ENCODE measurements at places on chromosomes 12 and 14.

GRCh38 chr12:123143736-123144461 lies 7.0 kb downstream of the PITPNM2 start:
- DNase-seq, result no peak

DNA sequence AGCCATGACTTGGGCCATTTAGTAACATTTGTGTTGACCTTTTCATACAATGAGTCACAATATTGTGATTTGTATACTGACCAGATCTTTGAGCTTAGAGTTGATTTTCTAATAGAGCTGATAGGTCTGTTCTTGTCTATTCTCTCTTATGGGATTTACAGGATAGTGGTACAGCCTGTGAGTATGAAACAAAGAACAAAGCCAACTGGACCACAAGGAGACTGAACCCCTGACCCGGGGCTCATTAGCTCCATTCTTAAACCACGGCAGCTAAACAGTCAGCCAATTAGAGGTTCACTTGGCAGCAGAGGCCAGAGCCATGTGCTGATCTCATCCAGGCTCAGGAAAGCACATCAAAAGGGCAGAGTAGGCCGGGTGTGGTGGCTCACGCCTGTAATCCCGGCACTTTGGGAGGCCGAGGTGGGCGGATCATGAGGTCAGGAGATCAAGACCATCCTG lies 59.1 kb upstream of the GNPNAT1 start:
- DNase-seq, result no peak

DNA sequence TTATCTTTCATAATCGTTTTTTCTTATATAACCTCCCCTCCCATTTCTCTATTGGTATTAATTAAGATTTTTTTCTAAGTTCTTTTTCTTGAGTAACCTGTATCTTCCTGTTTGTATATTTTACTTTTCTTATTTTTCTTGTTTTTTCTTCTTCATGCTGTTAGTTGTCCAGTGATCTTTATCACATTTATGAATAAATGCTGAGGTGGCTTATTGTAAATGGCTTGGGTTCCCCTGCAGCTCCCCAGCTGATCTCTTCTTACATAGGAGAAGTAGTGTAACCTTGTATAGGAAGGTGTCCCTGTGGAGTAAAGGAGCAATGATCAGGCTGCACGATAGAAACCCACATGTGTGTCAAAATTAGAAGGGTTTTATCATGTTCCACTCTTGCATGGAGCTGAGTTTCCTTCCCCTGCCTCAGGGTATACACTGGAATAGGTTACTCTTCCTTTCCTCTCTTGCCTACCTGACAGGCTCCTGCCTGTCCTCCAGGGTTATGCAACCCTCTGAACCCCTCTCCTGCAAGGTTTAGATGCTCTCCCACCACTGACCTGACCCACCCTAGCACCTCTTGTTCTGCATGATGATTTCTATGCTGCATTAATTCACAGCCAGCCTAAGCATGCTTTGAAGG lies 334.8 kb upstream of the RGS6 start:
- no peak for DNase-seq

DNA sequence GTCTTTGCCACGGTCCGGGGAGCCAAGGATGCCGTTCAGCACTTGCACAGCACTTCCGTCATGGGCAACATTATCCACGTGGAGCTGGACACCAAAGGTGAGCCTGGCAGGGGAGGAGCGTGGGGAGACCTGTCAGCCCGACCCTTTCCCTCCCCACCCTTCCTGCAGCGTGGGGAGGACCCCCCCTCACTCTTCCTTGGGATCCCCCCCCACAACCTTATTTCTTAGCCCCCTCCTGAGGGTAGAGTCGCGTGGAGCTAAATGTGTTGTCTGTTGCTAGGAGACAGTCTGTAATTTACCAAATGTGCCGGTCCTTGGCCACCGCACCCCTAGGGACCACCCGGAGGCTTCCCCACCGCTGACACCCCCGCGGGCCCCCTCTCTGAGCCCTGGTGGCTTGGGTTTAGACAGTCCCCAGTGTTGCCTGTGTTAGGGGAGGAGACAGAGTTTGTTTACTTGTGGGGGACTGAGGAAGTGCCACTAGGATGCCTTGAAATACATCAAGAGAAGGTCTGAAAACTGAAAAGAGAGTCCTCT lies 2.3 kb downstream of the SETD1B start:
- DNase-seq, result no peak

- DNase-seq, result no peak
These were observed 143.0 kb downstream of the ADGRD1 start for GRCh38 chr12:131096681-131097181.

DNA sequence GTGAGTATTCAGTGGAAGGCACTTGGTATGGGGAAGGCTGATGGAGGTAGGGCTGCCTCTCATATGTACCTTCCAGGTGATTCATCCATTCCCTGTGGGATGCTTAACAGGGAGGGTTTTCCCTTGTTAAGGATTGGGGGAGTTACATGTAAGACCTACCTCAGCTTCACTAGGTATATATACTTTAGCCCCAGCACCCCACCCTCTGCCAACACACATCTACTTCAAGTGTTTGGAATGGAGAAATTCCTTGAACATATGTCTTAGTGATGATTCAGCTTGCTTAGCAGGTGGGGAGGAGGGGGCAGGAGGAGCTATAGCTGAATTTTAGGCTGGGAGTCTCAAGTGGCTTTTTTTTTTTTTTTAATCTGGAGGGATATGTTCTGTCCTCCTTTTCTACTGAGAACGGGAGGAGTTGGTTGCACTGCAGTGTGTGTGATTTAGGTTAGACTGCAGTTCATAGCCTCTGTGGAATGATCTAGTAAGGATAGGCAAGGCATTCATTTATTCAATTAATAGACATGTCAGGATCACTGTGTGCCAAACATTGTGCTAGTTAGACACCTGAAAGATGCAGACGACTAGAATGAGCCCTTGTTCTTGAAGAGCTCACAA lies 1.7 kb downstream of the PIP4K2C start:
- DNase-seq, result no peak

GRCh38 chr12:100593490-100593889 lies 20.0 kb downstream of the GAS2L3 start:
- DNase-seq, result peak; percentile 48

DNA sequence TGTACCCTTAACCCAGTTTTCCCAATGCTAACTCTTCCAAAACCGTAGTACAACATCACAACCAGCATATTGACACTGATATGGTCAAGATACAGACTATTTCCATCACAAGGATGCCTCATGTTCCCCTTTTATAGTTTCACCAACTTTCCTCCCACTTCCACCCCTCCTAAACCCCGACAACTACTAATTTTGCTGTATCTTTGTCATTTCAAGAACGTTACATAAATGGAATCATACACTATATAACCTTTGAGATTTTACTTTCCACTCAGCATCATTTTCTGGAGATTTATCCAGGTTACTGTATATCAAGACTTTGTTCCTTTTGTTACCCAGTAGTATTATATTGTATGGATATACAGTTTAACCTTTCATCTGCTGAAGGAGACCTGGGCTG lies 88.9 kb downstream of the MED13L start:
- DNase-seq, result no peak

DNA sequence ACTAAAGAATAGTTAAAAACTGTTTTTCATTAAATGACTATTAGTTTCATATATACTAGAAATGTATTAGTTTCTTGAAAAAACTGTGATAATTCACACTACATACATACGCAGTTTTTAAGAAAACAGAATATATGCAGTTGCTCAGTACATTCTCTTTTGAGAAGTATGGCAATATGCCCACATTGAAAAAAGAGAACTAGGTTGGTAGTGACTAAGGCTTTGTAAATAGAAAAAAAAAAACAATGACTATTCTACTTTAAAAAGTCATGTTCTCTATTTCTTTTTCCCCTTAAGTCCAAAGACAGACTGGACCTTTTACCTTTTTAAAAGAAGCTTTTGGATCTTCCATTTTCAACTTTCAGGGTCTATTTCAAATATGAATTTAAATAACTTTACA lies 25.0 kb downstream of the SNX6 start:
- DNase-seq, result peak; percentile 70

- DNase-seq, result no peak
These were observed 6.0 kb downstream of the FOXG1 start for GRCh38 chr14:28772613-28773012.

- no peak for DNase-seq
These were observed 123.3 kb downstream of the PAPOLA start for GRCh38 chr14:96625426-96625985.

- DNase-seq, result peak; percentile 85
These were observed 86.6 kb downstream of the BORCS5 start for GRCh38 chr12:12443431-12443878.

- DNase-seq, result no peak
These were observed 65.5 kb downstream of the PTPRR start for GRCh38 chr12:70854881-70855568.

GRCh38 chr12:60059180-60059579 lies 463.4 kb downstream of the SLC16A7 start:
- no peak for DNase-seq

- DNase-seq, result no peak
These were observed 44.1 kb downstream of the PITPNM2 start for GRCh38 chr12:123106640-123107359.

DNA sequence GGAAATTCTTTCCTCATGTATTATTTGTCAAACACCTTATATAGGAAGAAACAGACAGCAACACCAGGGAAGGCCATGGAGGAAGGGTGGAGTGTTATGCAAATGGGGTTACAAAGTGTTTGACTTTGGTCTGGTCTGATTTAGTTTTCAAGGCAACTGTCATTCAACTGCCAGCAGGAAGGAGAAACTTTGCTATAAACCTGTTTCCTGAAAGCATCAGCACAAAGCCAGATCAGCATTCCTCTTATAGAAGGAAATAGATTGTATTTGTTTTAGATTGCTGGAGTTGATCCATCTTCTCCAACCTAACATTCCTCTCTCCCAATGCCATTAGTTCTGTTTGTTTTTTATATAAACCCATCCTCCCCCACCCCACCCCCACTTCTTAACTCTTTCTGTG lies 65.7 kb downstream of the STAB2 start:
- no peak for DNase-seq

DNA sequence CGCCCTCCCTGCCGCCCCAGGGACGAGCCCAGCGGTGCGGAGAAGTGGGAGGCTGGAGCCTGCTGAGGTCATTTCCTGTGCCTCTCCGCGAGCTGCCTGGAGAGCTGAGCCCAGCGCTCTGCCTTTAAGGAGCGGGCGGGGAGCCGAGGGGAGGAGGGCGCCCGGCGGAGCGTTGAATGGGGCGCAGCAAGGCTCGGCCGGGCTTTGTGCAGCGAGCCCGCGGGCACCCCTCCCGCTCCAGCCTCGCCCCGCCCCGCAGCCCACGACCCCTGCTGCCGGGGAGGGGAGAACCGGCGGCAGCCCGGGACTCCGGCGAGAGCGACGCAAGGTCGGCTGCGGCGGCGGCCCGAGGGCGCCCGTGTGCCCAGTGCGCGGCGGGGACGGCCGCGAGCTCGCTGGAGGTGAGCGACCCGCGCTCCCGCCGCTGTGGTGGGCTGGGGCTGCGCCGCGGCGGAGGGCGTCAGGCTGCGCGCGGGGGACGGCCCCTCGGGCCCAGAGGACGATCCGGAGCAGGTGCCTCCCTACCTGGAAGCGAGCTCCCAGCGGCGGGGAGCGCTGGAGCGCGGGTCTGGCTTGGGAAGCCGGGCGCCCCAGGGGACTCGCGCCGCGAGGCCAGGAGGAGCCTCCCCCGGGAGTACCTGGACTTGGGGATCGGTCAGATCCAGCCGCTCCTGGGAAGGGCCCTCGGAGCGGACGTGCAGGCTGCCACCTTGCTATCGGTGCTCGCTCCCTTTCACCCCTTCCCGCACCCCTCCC lies at the start of gene PLEKHH1:
PLEKHH1 (plus strand) TSS at position 293 of the 756 bp plus-strand sequence. CDS start 8,578 bp downstream, outside the sequence.
- peak; percentile 48 for DNase-seq

DNA sequence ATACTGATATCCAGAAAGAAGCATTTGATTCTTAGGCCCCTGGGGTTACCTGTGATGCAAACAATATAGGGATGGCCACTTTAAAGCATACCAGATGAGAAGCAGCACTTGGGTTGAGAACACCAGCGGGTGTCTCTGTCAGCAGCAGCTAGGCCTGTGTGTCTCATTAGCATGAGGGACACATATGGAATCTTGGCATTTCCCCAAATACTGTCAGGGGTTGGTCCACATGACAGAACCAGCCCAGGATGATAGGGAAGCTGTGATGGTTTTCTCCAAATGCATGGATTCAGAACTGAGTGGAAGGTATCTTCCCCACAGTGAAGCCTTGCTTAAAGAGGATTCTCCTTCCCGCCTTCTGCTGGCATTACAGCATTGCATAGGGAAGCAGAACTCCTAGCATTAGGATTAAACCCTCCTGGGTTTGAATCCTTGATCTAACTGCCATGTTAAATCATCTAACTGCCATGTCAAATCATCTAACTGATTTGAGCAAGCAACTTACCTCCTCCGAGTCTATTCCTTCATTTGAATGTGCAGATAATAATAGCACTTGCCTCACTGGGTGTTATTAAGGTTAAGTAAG lies 111.5 kb upstream of the WSCD2 start:
- DNase-seq, result no peak

- DNase-seq, result no peak
These were observed 895.2 kb upstream of the USP15 start for GRCh38 chr12:61365001-61365400.

DNA sequence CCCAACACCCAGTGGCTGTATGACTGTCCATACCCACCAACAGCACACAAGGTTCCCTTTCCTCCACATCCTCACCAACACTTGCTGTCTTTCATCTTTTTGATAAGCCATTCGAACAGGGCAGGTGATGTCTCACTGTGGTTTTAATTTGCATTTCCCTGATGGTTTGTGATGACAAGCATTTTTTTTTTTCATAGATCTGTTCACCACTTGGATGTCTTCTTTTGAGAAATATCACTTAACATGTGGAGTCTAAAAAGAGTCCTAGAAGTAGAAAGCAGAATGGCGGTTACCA lies 198.1 kb upstream of the DIO3 start:
- DNase-seq, result no peak

DNA sequence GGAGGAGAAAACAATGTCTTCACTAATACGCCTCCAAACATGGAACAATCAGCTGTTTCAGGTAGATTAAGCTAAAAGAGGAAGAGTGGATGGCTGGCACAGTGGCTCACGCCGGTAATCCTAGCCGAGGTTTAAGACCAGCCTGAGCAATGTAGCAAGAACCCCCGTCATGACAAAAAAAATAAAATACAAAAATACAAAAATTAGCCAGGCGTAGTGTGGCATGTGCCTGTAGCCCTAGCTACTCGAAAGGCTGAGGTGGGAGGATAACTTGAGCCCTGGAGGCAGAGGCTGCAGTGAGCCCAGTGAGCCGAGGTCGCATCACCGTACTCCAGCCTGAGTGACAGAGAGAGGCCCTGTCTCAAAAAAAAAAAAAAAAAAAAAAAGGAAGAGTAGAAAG lies 1.2 kb upstream of the MED13L start:
- DNase-seq, result no peak

DNA sequence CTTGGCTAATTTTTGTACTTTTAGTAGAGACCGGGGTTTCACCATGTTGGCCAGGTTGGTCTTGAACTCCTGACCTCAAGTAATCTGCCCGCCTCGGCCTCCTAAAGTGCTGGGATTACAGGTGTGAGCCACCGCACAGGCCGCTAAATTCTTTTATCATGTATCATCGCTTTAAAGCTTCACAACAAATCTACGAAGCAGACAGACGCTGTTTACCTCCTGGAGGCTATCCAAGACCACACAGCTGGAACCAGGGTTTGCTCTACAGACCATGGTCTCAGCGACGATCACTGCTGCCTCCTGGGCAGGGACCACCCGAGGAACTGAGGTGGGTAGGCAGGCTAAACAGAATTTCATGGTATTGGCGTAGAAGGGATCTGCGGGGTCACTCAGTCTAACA lies 27.2 kb downstream of the KRT80 start:
- no peak for DNase-seq

Measured in fibroblast of the aortic adventitia (primary cell).